ENCODE measurements at places on chromosomes 4 and X.

DNA sequence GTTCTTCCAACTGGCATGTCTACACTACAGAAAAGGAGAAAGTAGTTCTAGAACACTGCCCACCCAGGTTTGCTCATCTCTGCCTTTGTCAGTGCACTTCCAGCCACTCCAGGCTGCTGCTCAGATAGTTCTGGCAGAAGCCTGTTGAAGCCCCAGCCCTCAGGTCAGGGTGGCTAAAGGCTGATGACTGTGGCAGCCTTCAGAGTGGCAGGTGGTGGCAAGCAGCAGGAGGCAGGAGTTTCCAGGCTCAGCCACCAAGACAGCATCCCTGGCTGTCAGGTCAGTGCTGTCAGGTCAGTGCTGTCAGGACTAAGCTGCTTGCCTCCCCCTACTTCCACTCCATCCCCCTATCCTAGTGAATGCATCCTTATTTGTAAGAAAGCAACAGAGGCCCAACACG lies 100.4 kb downstream of the MAMLD1 start:
- DNase-seq = no peak

DNA sequence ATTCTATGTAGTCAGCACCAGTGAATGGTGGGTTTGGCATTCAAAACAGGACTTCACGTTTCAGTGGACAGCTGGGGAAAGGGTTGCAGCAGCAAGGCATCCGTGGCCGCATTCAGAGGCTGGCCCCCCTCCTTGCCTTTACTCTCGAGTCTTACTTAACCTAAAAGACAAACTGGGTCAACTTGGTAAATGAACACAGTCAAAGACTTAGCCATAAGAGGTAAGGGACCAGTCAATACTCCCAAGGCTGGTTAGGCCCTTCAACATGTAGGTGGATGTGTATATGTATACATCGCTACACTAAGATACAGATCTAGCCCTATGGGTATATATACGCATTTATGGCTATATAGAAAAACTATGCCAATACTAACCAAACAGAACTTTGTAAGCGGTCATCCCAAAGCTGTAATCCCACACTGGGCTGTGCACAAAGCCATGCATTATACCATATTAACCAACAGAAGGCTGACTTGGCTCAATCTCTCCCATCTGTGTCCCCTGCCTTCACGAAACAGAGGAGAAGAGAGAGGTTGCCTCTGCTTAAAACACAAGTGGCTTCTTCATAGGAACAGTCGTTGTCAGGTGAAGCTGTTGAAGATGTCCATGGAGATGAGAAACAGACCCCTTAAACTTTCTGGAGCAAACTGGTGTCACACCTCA lies 61.9 kb downstream of the TSC22D3 start:
- DNase-seq = no peak

- no peak for DNase-seq
Measured at GRCh38 chr4:35644591-35644990, 599.7 kb downstream of the ARAP2 start.

- peak; percentile 74 for DNase-seq
Measured at GRCh38 chrX:19673375-19674040, 158.2 kb upstream of the MAP3K15 start.

DNA sequence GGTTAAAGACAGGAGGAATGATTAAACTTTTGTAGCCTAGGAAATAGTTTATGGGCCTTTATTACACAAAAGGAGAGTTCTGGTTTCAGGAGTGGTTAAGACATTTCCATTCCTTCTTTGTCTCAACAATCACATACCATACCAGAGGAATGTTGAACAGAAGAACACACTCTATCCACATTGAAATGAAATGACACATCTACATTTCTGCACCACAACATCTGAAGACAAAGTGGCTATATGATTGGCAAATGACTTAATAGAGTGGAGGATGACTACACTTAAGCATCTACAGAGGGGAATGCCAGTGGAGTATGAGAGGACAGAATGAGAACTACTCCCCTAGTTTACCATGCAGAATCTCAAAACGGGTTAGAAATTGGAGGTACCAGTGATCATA lies 8.0 kb downstream of the CYP2U1 start:
- peak; percentile 64 for DNase-seq

DNA sequence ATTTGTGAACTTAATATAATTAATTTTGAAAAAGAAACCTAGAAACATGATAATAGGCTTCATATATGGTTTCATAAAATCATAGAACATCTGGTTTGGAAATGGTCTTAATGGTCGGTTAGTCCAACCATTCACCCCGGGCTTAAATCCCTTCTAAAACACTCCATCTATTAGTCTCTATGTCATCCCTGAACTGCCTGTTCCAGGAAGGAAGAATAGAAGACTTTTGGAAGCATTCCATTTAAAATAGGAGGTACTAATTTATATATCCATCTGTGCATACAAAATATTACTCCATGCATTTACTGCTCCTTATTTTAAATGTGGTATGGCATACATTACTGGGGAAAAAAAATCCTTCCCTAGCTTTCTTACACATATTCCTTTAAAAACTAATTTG lies 262.2 kb upstream of the DDX53 start:
- no peak for DNase-seq
